ENCODE measurements at places on chromosomes 6 and 20.
A peak's percentile ranks its signal among the peaks of the same experiment; 100 is the strongest.

GRCh38 chr6:30322527-30323501 lies 3.9 kb upstream of the TRIM39 start:
- peaks cover 37% of the 10 kb centered on the region for H3K4me1 ChIP-seq
- no peak for DNase-seq
- no peak overlapping the region for H3K4me3 ChIP-seq
- peaks cover 4% of the 10 kb centered on the region for H3K36me3 ChIP-seq
- peak overlapping the region; percentile 80 for H3K27ac ChIP-seq
- H3K27me3 ChIP-seq, result no peaks in the 10 kb centered on the region

DNA sequence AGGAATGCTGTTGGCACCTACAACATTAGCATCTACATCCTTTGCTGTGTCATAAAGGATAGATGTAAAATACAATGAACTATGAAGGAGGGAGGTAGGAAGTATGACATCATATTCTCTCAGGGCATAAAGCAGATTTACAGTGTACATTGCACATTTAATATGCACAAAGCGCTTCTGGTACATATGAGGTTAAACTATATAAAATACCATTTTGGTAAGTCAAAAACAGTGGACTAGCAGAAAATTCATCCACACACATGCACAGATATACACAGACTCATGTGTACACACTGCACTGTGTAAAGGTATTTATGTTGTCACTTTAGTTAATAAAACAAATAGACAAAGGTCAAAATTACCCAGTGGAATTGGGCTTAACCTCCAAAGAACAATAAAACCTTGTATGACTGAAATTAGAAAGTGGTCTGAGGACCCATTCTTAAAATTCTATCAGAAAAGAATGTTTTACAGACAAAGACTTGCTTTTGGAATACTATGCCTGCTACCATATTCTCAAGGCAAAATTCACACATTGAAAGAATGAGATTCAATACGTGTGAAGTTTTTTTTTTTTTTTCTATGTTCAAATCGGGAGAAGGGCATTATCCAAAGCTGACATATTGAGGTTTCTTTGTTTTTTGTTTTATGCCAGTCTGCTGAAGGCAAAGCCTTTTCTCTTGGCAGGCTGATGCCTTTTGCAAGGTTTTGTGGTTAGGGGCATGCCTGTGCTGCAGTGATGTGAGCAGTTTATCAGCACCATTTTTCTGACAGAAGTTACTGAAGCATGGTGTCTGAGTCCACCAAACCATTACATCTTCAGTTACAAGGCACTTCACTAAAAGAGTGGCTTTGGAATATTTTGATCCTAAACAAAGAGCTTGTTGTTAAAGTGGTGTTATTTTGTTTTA lies 199.0 kb downstream of the PLCB1 start:
- DNase-seq, result no peak
- H3K27ac ChIP-seq, result no peak overlapping the region
- H3K4me3 ChIP-seq, result no peak overlapping the region
- no peaks in the 10 kb centered on the region for H3K36me3 ChIP-seq
- H3K4me1 ChIP-seq, result no peaks in the 10 kb centered on the region

DNA sequence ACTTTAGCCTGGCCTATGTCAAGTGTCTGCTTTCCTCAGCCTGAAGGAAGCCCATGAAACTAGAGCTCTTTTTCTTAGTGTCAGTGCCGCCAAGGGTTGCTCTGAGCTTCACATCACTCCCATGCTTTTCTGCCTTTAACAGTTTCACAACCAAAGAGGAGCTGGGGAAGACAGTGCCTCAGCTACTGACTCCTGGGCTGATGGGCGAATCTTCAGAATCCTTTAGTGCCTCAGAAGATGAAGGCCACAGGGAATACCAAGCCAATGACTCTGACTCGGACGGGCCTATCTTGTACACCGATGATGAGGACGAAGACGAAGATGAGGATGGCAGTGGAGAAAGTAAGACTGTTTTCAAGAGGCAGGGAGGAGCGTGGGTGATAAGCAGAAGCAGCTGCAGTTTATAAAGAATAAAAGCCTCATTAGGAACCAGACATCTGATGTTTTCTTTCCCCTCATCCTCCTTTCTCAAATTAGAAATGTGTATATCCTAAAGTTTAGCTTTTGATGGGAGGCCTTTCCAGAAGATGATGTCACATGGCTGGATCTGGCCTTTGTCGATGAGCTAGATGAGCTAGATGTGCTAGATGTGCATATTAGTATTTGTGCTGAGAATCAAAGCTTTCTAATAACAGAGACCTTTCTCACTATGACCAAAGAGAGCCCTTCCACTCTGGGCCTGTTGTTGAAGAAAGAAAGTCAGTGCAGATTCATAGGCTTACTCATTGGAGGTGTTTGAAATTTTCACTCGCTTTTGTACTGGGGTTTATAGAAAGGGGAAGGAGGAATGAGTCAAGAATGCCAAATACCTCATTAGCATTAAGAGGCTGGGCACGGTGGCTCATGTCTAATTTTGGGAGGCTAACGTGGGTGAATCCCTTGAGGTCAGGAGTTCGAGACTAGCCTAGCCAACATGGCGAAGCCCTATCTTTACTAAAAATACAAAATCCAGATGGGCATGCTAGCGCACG lies 70.7 kb upstream of the LTV1 start:
- peaks cover 7% of the 10 kb centered on the region for H3K36me3 ChIP-seq
- no peaks in the 10 kb centered on the region for H3K27me3 ChIP-seq
- H3K4me1 ChIP-seq, result no peaks in the 10 kb centered on the region
- no peak for DNase-seq

DNA sequence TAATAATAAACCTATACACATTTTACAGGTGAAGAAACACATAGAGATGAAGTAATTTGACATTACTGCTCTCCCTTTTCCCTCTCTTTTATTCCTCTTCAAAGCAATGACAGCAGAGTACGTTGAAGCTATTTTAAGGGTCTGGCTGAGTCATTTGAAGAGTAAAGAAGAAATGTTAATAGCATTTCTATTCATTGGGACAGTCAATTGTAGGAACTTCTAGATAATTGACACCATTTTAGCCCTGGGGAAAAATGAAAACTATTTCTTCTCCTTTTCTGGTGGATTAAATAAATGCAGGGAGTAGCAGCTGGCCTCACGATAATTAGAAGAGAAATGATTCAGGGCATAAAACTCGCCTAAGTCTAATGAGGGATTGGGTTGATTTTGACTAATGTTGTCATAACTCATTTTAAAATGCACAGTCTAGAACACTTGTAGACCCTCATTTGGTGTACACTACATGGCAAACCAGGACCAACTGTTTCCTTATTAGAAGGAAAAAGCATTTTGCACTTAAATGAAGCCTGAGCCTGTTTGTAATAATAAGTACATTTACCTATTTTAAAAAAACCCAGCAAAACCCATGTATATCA lies 48.1 kb downstream of the RIPOR2 start:
- H3K36me3 ChIP-seq, result no peaks in the 10 kb centered on the region
- no peaks in the 10 kb centered on the region for H3K4me1 ChIP-seq
- H3K4me3 ChIP-seq, result no peak overlapping the region

DNA sequence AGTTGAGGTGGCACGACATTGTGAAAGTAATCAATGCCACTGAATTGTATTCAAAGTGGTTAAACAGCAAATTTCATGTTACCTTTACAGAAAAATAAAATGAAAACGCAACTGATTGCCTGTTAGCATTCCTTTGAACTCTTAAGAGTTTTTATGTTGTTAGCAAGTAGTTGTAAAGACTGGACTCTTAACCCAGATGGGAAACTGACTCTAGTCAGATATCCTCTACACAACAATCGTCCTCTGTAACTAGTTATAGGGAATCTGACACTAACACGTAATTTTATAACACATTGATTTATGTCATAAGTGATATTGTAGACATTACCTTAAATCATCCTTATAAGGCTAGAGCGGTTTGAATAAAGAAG lies 3.0 kb upstream of the FBXO9 start:
- no peaks in the 10 kb centered on the region for H3K27me3 ChIP-seq
- H3K4me1 ChIP-seq, result peaks cover 19% of the 10 kb centered on the region
- no peaks in the 10 kb centered on the region for H3K36me3 ChIP-seq
- peak overlapping the region; percentile 88 for H3K4me3 ChIP-seq

DNA sequence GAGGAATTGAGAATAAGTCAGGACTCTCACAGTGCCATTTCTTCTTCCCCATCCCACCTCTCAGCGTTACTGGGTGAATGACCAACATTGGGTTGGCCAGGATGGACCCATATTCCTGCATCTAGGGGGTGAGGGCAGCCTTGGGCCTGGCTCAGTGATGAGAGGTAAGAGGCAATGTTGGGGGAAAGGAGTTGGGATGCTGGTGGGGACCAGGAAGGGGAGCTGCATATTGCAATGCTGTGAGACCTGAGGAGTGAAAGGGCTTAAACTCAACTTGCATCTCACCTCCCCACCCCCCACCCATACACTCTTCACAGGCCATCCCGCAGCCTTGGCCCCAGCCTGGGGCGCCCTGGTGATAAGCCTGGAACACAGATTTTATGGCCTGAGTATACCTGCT lies 1.3 kb downstream of the PRSS16 start:
- H3K4me1 ChIP-seq, result peaks cover 5% of the 10 kb centered on the region
- no peak overlapping the region for H3K27ac ChIP-seq
- peaks cover 3% of the 10 kb centered on the region for H3K27me3 ChIP-seq
- no peak for DNase-seq
- no peak overlapping the region for H3K4me3 ChIP-seq

- H3K36me3 ChIP-seq, result no peaks in the 10 kb centered on the region
- H3K4me3 ChIP-seq, result no peak overlapping the region
- H3K4me1 ChIP-seq, result no peaks in the 10 kb centered on the region
- no peaks in the 10 kb centered on the region for H3K27me3 ChIP-seq
- no peak for DNase-seq
Observed at GRCh38 chr6:5967594-5967993, 39.1 kb downstream of the NRN1 start.

- DNase-seq, result no peak
- H3K4me1 ChIP-seq, result no peaks in the 10 kb centered on the region
- no peak overlapping the region for H3K27ac ChIP-seq
Observed at GRCh38 chr6:68497927-68498326, 137.2 kb upstream of the ADGRB3 start.

- no peak for DNase-seq
- no peak within 1 kb of the TSS for H3K27ac ChIP-seq
- peak within 1 kb of the TSS; percentile 19 for H3K4me3 ChIP-seq
- H3K4me1 ChIP-seq, result no peaks in the 10 kb centered on the region
- peaks cover 31% of the 10 kb centered on the region for H3K27me3 ChIP-seq
Observed at GRCh38 chr6:33192105-33192646, at the start of gene COL11A2. COL11A2 (minus strand) TSS chr6:33192467; CDS start chr6:33192240, 227 bp downstream.

DNA sequence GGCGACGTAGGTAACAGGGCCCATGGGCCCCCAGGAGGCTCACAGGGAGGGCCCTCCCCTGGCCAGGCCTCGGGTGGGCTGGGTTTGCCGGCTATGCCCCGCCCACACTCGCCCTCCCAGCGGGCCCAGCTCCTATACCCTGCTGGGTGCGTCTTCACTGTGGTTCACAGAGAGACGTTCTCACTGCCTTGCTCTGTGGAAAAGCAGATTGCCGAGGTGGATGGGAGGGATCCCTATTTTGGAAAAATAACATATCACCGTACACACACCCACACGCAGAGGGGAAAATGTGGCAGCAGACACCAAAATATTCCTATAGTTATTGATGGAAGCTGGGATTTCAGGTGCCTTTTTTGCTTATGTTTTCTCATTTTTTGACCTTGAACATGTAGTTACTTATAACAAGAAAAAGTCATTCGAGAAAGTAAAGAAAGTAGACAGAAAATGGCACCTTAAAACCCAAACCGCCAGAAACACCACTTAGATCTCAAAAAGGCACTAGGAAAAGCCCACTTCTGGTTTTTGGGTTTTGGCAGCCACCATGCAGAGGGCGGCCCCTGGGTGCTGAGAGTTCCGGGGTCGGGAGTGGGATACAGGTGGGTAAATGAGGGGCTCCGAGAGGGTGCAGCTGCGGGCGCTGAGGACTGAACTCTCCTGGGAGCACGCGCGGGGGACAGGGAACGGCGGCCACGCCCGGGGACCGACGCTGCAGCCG lies 49.4 kb downstream of the TMEM242 start:
- no peak overlapping the region for H3K27ac ChIP-seq
- no peaks in the 10 kb centered on the region for H3K36me3 ChIP-seq
- peaks cover 8% of the 10 kb centered on the region for H3K4me1 ChIP-seq
- DNase-seq, result no peak

All from keratinocyte (primary cell).